ENCODE measurements at places on chromosomes 6 and 20. TPM values are rescaled to one million over a fixed set of nuclear protein-coding genes. Genes with fewer than 3 reads are reported as not detected.

Gene CD40
- 2.3 TPM for total RNA-seq

GRCh38 chr6:41392246-41392645 lies 56.8 kb downstream of the NCR2 start:
- no peak for DNase-seq

GRCh38 chr6:152571089-152571488 lies 66.1 kb downstream of the SYNE1 start:
- DNase-seq: no peak

Gene HSPA12B
- total RNA-seq: 0.17 TPM

DNA sequence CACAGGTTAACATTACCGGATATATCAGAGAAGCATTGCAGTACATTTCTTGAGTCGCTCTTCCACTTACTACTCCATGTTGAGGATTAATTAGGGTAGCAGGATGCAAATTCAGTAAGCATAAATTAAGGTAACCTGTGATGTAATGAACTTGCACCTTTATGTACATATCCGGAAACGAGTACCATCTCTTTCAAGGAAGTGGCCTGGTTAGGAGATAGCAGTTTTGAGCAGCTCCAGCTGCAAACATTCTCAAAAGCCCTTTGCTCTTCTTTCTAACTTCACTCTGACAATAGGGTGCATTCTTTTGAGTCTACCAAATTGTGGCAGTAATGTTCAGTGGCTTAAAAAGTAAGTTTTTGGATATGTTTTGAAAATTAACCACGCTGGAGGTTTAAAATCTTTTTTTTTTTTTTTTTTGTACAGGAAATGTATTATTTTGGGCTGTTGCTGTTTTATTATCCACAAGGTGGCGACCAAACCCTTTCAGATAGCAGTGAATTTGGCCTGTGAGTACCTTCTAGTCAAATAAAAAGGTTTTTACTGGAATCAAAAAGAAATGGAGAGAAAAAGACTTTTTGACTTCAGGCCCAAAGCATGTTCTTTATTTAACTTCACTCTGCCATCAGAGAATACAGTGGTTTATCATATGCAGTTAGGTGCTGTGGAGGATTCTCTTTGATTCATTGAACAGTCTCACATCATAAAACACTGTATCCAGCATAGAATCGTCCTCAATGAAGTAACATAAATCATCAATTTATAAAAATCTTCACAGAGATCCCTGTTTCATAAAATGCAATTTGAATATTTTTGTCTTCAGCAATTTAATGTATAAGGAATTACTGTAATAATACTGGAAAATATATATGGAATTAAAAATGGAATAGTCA lies 8.9 kb downstream of the FAM217B start:
- peak; percentile 74 for DNase-seq

DNA sequence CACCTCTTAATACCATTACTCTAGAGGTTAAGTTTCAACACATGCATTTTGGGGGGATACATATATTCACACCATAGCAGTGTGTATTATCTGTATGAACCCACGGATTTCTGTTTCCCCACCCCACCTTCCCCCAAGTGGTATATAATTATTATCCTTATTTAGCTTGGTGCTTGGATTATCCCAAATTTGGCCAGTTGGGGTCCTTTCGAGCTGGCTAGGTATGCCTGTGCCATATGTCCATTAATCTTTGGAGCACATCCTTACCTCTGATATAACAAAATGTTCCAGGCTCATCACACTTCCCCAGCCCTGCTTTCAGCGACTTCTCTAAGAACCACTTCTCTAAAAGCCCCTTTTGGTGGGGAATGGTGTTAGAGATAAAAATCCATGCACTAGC lies 118.7 kb upstream of the MLIP start:
- no peak for DNase-seq

DNA sequence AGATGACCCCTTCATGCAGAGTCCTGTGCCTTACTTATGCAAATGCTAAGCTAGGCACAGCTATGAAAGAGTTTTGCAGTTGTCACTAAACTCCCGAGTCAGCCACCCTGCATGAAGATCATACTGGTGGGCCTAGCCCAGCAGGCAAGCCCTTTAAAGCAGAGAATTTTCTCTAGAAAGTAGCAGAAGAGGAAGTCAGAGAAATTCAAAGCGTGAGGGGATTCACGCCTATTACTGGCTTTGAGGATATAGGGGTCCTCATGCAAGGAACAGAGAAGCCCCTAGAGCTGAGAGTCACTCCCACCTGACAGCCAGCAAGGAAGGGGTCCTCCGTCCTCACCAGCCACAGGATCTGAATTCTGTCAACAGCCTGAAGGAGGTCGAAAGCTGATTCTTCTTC lies 54.6 kb downstream of the MYB start:
- no peak for DNase-seq

Gene DYNLT2
- total RNA-seq: 1.0 TPM

DNA sequence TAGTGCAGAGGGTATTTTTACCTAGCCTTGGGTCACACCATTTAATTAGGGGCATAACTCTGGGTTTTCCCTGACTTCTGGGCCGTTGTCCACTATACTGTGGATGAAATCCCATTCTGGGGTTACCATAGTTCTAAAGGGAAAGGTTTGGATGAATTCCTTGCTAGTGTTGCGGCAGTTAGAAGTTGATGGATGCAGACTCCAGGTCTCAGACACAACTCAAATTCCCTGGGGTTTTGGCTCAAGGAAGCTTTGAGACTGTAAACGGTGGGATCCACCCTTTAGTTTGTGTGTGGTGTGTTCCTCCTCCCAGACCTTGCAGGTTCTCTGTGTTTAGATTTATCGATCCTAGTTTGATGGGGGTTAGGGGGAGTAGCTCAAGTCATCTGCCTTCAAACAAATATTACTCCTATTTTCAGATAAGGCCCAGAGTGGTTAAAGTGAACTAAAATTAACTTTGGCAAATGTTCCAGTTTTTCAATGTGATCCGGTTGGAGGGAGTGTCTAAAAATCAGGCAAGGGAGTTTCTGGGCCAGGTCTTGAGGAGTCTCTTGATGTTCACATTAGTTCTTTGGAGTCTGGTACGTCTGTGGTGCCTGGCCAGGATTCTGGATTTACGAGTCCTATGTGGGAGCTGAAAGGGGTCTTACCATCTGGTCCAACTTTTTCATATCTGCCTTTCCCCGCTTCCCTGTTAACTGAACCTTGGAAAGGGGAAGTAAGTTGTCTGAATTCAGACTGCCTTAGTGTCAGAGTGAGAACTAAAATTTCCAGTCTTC lies 1.5 kb downstream of the RALY start:
- DNase-seq: peak; percentile 34

Gene FAM83C
- total RNA-seq: not detected

Gene BTN1A1
- total RNA-seq: not detected

DNA sequence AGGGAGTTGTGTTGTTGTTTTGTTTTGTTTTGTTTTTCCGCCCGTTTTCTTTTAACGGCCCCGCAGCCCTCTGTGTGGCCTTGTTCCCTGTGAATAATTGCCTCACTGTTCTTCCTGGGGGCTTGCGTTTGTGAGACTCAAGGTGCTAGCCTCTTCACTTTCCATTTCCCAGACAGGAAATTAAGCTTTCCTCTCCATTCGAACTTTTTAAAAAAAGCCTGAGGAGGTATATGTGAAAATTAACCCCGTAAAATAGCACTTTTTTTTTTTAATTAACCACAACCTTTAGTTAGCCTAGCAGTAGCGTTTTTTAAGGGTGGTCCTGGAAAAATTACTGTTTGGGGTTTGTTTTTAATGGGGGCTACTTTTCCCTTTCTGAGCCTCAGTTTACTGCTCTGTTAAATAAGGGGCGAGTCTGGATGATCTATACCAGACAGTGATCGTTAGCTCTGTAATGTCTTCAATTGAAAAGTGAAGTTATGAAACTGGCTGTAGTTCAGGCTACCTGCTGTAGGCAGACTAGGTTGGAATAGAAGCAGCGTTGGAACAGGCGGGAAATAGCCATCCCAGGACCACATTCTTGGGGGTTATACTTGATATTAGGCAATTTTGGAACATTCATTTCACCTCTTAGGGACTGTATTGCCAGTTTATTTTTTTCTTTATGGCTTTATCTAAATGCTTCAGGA lies 1.7 kb downstream of the STX16 start:
- peak; percentile 33 for DNase-seq

DNA sequence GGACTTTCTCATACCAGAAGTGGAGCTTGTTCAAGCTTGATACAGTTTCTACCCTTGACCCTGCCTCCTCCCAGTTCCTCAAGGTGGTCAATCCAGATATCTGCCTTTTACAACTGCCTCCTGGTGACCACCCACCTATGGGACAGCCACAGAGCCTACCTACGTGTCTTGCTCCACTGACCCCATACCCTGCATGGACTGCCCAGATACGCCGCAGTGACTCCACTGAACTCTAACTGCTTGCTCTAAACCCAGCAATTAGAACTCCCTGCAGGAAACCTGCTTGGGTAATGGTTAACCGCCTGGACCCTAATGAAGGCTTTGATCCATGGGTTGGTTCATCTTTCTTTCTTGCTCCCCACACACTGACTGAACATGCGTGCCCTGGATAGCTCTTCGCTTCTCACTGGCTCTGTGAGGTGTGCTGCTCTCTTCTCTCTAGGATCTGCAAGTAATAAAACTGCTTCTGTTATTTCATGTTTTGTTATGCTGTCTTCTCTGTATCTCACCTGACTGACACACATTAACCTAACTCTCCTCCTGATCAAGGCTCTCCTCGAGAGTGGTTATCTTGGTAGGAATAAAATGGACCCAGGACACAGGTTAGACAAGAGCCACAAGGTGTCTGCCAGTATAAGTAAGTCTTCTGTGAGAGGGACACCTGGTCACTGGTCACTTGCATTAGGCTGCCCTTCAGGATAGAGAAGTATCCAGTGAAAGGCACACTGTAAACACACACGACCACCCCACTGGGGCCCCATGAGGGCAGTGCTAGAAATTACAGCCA lies 79.2 kb downstream of the CHD6 start:
- DNase-seq: no peak

DNA sequence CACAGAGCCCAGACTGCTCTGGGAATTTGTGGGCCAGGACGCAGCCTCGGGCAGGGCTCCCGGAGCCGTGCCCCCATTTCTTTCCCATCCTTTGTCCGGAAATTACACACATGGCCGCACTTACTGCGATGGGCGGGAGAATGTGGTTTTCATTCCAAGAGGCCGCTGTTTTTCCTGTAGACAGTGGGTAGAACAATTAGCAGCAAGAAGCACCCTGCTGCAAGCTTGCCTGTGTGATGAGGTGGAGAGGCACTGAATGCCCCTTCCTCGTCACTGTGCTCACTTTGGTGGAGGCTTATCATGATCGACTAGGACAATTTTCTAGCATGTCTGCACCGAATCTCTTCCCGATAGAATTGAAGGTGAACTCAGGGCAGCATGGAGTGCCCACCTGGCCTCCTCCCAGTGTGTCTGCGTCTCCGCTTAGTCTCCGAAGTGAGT lies 102.8 kb downstream of the DACT2 start:
- DNase-seq: no peak

GRCh38 chr6:106534564-106534982 lies 94.7 kb downstream of the RTN4IP1 start:
- DNase-seq: no peak

- DNase-seq: no peak
These were observed 103.7 kb upstream of the TMEM170B start for GRCh38 chr6:11433860-11434259.

DNA sequence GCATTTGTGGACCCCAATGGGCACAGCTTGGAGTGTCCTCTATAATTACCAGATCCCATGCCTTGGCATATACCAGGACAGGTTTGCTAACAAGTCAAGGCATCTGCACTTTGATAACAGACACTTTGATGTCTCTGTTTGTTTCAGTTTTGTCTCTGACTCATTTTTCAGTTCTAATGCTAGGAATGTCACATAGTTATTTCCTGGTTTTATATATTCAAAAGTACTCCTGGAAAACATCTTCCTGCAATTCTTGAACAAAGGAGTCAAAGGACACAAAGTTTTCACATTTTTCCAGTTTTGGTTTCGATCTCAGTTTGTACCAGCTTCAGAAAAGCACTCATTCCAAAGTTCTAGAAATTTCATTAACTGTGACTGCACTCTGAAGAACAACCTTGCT lies 188.1 kb downstream of the FOXC1 start:
- DNase-seq: peak; percentile 43

Gene SLC17A9
- 6.4 TPM for total RNA-seq
